GF-D8 (cell line): ENCODE measurements at places on chromosomes 3 and 15.

DNA sequence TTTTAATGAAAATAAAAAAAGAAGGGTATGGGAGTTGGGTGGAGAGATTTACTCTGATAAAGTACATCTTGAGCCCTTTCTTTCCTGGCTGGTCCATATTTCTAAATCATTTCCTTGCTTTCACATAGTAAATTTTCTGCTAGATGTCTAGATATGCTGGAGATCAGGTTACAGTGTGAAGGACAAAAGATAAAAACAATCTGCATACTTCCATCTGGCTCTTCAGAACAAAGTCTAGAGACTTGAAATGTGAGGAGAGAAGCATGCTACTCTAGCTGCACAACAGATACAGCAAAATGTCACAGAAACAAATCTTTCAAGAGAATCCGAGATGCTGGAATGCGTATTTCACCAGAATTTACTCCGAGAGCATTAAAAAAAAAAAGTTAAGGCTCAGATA lies 42.2 kb downstream of the FOXP1 start:
- peak; percentile 49 for DNase-seq

DNA sequence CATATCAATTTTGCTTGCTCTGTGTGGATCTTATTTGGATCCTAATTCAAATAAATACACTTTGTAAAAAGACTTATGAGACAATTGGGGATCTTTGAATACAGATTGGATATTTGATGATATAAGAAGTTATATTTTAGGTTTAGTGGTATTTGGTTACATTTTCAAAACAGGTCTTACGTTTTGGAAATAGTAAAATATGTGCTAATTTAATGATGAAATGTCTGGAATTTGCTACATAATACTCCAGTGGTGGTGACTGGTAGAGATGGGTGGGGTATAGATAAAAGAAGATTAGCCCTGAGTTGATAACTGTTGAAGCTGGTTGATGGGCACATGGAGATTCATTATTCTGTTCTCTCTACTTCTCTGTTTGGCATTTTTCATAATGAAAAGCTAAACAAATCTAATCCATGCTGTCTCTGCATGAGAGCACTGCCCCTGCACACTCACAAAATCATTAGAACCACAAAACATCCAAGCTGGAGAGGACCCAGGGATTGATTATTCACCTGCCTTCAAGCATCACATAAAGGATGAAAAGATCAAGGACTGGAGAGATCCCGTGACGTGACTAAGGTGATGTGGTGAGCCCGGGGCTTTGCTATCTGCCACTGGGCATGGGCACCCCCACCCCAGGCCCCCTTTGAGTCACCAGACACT lies 58.9 kb downstream of the TLE3 start:
- DNase-seq: no peak

- DNase-seq: no peak
Observed at GRCh38 chr3:10428406-10429091, 76.8 kb downstream of the ATP2B2 start.

GRCh38 chr3:194404365-194405140 lies 5.5 kb upstream of the GP5 start:
- DNase-seq: no peak

DNA sequence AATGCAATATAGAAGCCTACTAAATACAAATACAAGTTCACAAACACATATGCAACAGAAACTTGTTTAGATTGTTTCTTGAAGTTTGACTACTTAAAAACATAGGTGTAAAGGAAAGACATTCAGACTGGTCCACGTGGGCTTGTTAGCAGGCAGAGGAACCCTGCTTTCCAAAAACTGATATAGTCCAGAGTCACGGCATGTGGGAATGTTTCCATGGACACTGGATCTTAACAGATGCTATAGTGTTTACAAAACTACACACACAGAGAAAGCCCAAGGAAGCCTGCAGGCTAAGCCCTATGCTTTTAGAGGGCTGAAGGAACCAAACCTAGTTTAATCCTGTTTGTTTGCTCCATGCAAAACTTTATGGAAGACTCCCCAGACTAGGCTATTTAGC lies 45.2 kb upstream of the LRRC58 start:
- no peak for DNase-seq
